ENCODE measurements at places on chromosomes 3 and 15.

DNA sequence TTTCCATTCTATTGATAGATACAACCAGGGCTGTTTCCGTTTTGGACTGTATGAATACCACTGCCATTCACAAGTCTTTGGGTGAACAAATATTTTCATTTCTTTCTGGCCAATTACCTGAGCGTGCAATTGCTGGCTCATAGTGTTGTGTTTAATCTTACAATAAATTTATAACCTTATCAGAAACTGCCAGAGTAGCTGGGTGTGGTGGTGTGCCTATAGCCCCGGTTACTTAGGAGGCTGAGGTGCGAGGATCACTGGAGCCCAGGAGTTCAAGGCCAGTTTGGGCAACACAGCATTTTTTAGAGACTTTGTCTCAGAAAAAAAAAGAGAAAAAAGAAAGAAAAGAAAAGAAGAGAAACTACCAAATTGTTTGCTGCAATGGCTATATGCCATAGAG lies 5.4 kb upstream of the SLC6A6 start:
- no peak for DNase-seq

DNA sequence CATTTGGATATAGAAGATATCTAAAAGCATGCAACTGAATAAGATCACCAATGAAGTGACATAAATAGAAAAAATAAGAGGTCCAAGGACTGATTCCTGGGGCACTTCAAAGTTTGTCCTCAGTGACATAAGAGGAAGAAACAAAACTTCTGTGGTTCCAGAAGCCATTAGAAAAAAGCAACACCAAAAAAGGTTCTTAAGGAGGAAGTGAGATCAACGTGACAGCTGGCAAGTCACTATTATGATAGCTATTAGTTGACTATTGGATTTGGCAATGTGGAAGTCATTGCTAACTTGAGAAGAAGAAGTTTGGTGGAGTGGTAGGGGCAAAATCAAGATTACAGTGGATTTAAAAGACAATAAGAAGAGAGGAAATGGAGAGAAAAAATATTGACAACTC lies 1098.3 kb downstream of the NAALADL2 start:
- no peak for DNase-seq

DNA sequence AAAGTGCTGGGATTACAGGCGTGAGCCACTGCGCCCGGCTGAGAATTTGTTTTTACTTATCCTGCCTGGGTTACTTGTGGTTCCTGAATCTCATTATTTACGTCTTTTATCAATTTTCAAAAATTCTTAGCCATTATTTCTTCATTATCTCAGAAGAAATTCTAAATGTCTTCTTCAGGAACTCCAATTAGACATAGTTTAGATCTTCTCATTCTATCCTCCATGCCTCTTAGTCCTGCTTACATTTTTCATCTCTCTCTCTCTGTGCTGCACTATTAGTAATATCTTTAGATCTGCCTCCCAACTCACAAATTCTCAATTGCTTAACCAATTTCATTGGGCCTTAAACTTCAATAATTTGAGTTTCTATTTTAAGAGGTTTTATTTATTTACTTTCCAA lies 124.4 kb upstream of the MRPS22 start:
- no peak for DNase-seq

DNA sequence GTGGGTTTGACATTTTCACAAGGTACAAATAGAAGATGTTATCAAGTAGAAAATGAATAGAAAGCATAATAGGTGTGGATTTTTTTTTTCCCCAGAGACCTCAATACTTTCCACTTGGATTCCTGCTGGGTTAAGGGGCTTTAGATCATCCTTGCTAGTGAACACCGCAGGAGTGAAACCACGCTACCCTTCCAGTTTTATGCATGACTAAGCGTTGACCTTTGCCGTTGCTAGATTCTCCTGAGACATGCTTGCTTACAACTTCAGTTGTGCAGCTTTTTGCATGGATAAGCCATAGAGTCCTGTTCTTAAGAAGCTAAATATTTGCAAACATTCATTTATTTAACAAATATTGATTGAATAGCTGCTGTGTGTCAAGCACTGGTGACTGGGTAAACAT lies 299.7 kb upstream of the LMCD1 start:
- no peak for DNase-seq

DNA sequence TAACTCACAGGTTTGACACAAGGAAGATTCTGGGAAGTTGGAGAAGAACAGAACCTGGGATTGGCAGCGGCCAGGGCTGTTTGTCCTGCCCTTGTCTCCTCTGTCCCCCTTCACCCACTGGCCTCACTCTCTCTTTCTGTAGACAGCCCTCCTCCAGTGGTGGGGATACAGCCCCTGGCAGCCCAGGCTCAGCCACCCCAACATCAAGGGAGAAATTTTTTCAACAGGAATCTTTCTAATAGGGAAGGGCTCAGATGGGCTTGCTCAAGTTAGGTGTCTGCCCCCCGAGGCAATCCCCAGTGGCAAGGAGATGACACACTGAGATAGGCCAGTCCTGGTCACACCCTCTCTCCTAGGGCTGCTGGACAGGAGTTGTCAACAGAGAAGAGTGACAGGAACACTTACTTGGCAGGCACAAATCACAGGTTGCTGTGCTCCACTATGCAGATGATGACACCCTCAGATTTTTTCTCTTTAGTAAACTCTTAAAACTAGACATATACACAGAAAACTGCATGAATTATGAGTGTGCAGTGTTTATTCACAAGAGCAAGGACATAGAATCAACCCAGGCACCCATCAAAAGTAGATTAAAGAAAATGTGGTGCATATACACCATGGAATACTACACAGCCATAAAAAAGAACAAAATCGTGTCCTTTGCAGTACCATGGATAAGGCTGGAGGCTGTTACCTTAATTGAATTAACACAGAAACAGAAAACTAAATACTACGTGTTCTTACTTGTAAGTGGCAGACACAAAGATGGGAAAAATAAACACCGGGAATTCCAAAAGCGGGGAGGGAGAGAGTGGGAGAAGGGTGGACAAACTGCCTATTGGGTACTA lies 36.3 kb downstream of the PLA2G4D start:
- DNase-seq = no peak

Measured in SJSA1 (cell line).